HT-29 (cell line): ENCODE measurements at places on chromosomes 16 and 17. TPM values are rescaled to one million over a fixed set of nuclear protein-coding genes. Genes with fewer than 3 reads are reported as not detected.
A peak's percentile ranks its signal among the peaks of the same experiment; 100 is the strongest.

Gene ADAD2
- total RNA-seq, result not detected in 2 replicates

Gene CCDC200
- total RNA-seq, result not detected in 2 replicates

DNA sequence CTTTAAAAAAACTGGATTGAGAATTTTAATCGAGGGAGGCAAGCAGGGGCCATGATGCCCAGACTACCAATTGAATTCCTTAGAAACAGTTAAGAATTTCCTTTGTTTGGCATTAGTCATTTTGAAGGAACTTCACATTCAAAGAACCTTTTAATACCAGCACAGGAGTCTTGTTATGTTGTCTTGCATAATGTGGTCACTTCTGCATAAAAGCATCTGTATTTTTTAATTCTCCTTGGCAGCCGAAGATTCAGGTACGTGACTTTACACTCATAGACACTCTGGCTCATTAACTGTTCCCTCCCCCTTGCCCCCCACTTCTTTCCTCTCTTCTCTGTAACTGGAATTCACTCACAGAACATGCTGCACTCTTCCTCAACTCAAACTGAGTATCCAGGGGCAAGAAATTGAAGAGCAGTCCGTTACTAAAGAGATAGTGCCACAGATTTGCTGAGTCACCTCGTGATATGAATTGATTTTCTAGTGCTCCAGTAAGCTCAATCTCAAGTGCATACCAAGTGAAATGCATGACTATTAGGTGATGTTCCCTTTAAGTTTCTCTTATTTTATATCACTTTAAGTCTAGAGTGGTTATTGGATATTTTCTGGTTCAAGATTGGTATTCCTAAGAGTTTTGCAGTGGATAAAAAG lies 572.2 kb upstream of the SOX9 start:
- DNase-seq, result no peak

GRCh38 chr16:66446737-66447136 lies 19.6 kb downstream of the BEAN1 start:
- DNase-seq, result no peak

DNA sequence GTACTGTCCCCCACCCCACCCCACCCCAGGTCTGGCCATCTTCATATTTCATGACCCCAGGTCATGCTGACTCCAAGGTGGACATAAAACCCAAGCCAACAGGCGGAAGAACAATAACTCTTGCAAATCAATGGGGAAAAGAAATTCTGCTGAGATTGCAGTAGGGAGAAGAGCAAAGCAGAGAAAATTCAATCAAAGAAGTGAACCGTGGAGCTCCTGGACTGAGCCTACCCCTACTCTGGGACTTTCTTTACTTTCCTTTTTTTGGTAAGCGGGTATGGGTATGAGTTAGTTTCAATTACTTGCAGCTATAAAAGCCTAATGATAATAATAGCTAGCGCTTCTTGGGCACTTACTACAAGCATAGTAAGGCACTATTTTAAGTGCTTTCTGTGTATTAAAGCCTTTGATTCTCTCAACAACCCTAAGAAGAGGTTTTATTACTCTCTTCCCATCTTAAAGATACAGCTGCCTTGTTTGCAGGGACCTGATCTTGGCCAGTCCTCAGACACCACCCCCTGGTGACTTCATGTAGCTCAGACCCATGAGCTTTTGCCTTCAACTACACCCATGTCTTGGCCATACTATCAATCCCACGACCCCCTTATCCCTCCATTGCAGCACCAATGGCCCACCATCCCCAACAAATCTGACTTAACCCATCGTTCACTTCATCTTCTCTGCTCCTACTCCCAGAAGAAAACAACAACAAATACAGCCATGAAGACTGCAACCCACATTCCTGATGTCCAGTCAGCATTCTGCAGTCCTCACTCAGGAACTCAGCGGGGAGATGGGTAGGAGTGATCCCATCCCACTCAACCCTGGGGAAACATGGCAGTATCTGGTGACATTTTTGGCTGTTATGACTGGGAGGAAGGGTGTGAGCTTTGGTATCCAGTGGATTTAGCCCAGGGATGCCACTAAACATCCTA lies 4.4 kb downstream of the GGA2 start:
- no peak for DNase-seq

Gene TBC1D3E
- total RNA-seq, result not detected in 2 replicates

DNA sequence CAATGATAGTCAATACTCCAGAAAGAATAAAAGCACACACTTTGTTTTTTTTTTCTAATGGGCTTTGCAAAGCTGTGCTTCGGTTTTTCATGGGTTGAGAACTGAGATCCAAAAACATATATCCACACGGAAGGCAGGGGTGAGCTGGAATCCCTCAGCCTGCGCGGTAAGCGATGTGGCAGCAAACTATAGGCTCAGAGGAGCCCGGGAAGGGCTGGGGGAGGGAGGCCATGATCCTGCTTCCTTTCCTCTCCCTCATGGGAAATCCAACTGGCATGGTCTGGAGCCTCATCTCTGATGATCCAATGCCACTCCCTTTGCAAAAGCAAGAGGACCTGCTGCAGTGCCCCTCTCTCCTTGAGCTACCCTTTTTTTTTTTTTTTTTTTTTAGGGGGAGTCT lies 8.2 kb downstream of the RBFOX3 start:
- DNase-seq, result no peak

Gene TIMM22
- 7.3 and 7.7 TPM in 2 replicates for total RNA-seq

Gene SEZ6L2
- total RNA-seq, result 12.3 and 17.8 TPM in 2 replicates

- no peak for DNase-seq
These were observed 133.6 kb downstream of the AATF start for GRCh38 chr17:37082311-37082860.

Gene QPRT
- total RNA-seq, result 35.2 and 42.5 TPM in 2 replicates

Gene RNF112
- not detected in 2 replicates for total RNA-seq

DNA sequence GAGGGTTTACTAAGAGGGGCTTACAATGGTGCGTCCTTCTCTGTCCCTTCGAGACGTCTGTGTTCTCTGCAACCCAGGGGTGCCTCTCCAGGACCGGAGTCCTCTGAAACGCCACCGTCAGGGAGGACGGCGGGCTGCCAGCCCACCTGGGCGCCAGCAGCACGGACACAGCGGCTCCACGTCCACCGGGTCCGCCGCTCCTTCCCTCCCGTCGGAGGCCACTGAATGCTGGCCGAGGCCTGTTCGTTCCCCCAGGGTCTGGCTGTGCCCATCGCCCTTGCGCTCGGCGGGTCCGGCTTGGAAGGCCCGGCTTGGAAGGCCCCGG lies 403 bp downstream of the TEPSIN start:
- no peak for DNase-seq

- no peak for DNase-seq
These were observed 9.0 kb upstream of the TBC1D3B start for GRCh38 chr17:36185416-36185815.

- DNase-seq, result no peak
These were observed 1.9 kb downstream of the CDH13 start for GRCh38 chr16:82628711-82629110.

Gene CTRB1
- not detected in 2 replicates for total RNA-seq

Gene COG8
- 50.4 and 55.8 TPM in 2 replicates for total RNA-seq

Gene KRTAP16-1
- not detected in 2 replicates for total RNA-seq

Gene WNK4
- total RNA-seq, result 7.8 and 8.6 TPM in 2 replicates

DNA sequence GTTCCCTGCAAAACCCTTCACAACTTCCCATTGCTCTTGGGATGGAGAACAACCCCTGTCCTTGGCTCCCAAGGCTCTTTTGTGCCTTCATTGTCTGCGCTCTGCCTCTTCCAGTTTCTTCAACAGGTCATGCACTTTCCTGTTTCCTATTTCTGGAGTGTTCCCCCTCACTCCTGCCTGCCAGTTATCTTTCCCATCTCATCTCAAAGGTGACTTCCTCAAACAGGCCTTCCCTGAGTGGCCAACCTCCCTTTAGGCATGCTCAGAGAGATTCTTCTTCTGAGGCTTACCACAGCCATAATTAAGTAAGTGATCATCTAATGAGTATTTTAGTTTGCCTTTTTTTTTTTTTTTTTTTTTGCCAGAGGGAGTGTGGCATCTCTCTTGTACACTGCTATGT lies 2.9 kb upstream of the CYLD start:
- DNase-seq, result no peak

DNA sequence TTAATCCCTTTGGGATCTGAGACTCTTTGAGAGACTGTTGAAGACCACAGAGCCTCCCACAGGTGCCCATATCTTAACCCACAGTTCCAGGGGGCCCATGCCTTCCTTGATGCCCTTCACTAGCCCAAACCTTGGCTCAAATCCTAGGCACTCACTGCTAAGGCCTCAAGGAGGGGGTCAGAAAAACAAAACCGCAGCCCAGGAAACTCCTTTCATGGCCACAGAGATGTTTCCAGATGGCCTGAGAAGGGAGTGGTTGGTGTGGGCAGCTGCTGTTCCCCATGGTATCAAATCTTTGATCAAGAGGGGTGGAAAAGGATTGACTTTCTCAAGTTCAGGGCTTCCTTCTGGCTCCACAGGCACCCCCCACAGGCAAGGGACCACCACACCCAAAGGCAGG lies 44.7 kb downstream of the CDH1 start:
- DNase-seq, result no peak

- peak; percentile 100 for DNase-seq
These were observed 34.4 kb downstream of the HNF1B start for GRCh38 chr17:37710344-37710886.

Gene CCDC78
- total RNA-seq, result 22.9 and 30.6 TPM in 2 replicates

Gene KCNG4
- not detected in 2 replicates for total RNA-seq

DNA sequence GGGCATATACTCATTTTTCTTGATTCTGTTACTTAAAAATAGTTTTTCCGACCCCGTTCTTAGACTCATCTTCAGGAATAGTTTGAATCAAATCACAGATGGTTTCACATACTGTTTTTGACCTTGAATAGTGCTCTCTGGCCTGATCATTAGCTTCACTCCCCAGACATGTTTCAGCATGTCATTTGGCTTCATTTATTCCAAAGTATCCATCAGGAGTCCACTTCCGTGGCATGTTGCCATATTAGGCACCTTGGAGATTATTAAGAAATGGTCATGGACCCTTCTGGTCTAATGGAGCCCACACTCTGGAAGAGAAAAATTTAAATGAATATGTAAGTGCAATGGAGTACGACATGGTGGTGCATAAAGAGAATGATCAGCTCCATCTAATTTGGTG lies 222.3 kb downstream of the FTO start:
- DNase-seq, result no peak

Gene CCT6B
- total RNA-seq, result 0.61 and 0.76 TPM in 2 replicates

Gene CMTM1
- total RNA-seq, result 5.8 and 13.9 TPM in 2 replicates

DNA sequence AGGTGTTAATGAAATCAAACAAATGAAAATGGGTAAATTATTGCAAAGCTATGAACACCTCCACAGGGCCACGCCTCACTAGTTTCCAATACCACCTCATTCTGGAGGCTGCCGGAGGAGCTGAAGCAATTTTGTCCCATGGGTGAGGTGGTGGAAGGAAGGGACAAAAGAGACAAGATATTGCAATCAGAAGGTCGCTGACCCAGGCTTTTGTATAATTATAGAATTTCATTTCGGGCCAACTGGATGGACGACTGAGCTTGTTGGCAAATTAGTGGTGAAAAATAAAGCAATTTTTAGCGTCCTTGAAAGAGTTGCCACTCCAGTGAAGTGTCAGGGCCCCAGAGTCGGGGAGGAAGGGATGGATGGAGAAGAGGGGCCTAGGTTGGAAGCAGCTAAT lies 147.9 kb downstream of the CYLD start:
- DNase-seq, result no peak

- DNase-seq, result no peak
These were observed 35.3 kb downstream of the HIC1 start for GRCh38 chr17:2090210-2090641.

GRCh38 chr16:63323722-63324705 lies 1287.8 kb upstream of the CDH8 start:
- DNase-seq, result no peak

- no peak for DNase-seq
These were observed 4.1 kb downstream of the MMP25 start for GRCh38 chr16:3050487-3050886.

- DNase-seq, result no peak
These were observed 4.3 kb downstream of the TUBG1 start for GRCh38 chr17:42613699-42614295.
